ENCODE measurements at places on chromosomes 11 and 22.

DNA sequence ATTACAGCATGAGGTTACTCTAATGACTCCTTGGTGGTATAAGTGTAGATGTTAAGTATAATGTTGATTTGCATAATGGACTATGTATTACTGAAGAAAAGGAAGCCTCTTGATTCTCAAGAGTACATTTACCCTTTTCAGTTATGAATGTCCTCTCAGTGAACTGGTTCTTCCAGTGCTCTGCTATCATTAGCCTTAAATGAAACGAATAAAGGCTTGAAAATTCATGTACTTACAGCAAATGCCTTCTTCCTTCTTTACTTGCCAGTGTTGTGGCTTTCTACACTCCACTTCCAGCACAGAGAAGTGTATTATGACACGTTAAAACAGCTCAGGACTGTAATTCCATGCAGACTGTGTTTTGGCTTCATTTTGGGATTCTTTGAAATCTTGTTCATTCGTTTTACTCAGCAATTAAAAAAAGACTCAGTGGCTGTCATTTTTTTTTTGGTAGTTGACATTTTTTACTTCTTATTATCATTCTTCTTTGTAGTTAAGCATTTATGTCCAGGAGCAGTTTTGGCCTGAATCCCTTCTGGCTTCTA lies 96.9 kb downstream of the MTMR3 start:
- DNase-seq = no peak

DNA sequence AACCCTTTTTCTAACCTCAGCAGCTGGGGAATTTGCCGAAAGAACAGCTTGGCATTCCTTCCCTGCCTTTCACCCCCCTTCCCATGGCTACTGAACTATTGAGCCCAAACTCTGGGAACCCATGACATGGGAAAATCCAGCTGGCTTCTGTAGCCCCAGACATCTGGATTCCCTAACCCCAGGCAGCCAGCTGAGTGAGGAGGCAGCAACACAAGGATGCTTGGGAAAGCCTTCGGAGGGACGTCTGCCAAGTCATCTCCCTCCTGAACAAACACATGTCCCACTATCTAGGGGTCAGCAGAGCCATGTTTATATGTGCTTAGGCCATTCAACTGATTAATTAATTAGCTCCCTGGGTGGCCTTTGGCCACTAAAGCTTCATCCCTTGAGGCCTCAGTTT lies 21.6 kb downstream of the LRRC55 start:
- no peak for DNase-seq

- peak; percentile 14 for DNase-seq
Observed at GRCh38 chr11:121482231-121483129, 29.7 kb upstream of the SORL1-AS1 start.

- no peak for DNase-seq
Observed at GRCh38 chr11:108216988-108217387, 5.5 kb downstream of the NPAT start.

DNA sequence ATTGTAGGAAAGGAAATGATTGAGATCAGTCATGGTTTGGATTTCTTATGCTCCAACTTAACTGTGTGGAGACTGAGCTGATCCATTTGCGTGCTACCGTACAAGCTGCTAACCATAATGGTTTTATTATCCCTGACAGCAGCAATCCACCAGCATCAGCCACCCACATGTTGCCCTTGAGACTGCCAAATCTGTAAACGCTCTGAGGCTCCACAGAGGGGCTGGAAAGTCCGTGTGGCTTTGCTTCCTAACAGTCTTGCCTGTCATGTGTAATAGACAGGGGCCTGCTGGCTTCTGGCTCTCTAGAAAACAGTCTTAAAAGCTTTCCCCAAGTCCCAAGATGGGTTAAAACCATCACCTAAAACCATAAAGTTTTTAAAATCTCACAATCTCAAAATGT lies 30.1 kb downstream of the ATG16L2 start:
- no peak for DNase-seq

GRCh38 chr11:74321487-74322188 lies 10.2 kb upstream of the P4HA3 start:
- peak; percentile 100 for DNase-seq

- no peak for DNase-seq
Observed at GRCh38 chr11:55791606-55792005, 3.8 kb upstream of the OR5D14 start.

DNA sequence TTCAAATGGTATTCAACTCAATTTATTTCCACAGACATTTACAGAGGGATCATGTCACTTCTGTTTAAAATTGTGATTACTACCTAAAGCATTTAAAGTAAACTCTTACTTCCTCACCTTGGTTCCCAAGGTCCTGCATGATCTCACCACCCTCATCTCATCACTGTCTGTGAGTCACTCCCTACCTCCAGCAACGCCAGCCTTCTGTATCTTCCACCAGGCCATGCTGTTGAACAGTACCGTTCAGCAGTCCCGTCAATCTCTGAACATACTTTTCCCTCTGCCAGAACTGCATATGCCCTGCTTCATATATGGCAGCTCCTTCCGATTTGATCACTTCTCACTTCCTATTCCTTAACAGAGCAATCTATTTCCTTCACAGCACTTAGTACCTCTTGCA lies 2.0 kb downstream of the FBXO3 start:
- DNase-seq = no peak

GRCh38 chr11:118170882-118171268 lies 5.6 kb downstream of the SCN2B start:
- DNase-seq = no peak

DNA sequence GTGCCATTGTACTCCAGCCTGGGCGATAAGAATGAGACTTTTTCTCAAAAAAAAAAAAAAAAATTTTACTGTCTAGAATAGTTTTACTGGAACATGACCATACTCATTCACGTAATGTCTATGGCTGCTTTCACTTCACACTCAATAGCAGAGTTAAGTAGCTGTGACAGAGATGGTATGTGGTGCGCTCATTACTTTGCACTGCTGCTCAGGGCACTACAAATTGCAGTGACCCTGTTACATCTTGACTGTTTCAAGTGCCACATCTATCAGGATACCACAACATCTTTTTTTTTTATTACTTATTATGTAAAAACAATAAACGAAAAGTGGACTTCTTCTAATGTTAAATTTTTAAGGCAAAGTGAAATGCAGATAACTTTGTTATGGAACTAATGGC lies 110.3 kb downstream of the ARHGAP20 start:
- DNase-seq = no peak

Measured in dermis microvascular lymphatic vessel endothelial cell (primary cell).